ENCODE measurements at places on chromosomes 7 and 10. TPM values are rescaled to one million over a fixed set of nuclear protein-coding genes. Genes with fewer than 3 reads are reported as not detected.

The SPDYE11 gene
- not detected for total RNA-seq

The KIAA1549 gene
- 1.7 TPM for total RNA-seq

The STRIP2 gene
- total RNA-seq = 2.4 TPM

The TTYH3 gene
- total RNA-seq = 26.9 TPM

The ZNF365 gene
- under 0.01 TPM for total RNA-seq

The MGAM2 gene
- not detected for total RNA-seq

The TUBB8 gene
- total RNA-seq = 0.11 TPM

The AVL9 gene
- 44.1 TPM for total RNA-seq

All from dermis lymphatic vessel endothelial cell (primary cell).